ENCODE measurements at places on chromosomes 7 and 10.

- DNase-seq: no peak
Measured at GRCh38 chr7:44768628-44769371, 20.2 kb downstream of the ZMIZ2 start.

- no peak for DNase-seq
Measured at GRCh38 chr10:62707810-62708209, 96.7 kb upstream of the ADO start.

- no peak for DNase-seq
Measured at GRCh38 chr7:138072726-138073125, 3.5 kb upstream of the AKR1D1 start.

DNA sequence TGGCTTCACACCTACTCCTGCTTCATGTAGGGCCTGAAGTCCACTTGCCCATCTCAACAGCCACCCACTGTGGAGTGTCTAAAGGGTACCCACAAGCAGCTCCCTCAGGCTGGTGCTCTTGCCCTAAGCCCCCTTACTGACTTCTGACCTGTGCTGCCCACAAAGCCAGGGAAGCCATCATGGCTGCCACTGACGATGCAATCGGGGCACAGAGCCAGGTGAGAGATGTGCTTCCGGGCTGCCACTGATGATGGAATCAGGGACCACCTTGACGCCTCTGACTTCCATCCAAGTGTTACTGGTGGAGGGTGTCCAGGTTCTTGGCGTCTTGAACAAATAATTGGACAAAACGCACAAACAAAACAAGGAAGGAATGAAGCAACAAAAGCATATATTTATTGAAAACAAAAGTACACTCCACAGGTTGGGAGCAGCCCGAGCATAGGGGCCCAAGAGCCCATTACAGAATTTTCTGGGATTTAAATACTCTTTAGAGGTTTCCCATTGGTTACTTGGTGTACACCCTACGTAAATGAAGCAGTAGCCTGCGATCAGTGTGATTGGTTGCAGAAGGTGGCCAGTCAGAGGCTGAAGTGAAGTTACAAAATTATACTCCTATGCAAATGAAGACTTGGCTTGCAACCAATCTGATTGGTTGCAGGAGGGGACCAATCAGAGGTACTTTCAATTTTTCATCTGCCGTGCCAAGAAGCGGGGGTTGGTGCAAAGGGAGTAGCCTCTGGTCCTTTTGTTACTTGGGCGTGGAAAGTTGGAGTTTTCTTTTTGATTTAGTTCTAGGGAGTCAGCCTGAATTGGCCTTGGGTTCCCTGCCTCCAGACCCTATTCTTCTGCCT lies 4.5 kb downstream of the CPA2 start:
- no peak for DNase-seq
